ENCODE measurements at places on chromosomes 6 and 20.

DNA sequence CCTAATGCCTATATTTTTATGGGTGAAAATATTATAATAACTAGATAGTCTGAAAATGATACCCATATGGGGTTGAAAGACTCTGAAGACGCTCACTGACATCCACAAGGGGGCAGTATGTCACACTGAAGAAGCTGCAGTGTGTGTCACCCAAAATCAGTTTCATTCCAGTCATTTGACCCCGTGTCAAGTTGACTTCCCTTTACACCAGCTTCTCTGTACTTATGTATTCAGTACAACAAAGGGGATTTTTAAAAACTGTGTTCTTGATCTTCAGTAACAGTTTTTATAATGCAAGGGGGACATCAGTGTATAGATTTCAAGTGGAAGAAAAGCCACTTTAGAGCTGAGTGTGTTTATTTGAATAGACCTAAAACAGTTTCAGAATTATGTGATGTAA, 19.3 kb downstream of the FAXC start:
- peak; percentile 11 for DNase-seq

DNA sequence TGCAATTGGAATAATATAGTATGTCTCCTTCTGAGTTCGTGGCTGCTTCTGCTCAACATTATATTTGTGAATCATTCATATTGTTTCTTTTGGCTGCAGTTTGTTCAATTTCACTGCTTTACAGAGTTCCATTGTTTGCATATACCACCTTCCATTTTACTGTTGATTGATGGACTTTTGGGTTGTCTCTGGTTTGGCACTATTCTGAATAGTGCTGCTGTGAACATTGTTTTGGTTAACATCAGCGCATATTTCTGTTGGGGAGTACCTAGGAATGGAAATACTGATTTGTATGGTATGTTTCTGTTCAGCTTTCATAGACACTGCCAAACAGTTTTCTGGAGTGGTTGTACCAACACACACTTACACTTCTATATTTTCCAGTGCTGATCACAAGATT, 46.9 kb downstream of the UST start:
- DNase-seq: no peak

DNA sequence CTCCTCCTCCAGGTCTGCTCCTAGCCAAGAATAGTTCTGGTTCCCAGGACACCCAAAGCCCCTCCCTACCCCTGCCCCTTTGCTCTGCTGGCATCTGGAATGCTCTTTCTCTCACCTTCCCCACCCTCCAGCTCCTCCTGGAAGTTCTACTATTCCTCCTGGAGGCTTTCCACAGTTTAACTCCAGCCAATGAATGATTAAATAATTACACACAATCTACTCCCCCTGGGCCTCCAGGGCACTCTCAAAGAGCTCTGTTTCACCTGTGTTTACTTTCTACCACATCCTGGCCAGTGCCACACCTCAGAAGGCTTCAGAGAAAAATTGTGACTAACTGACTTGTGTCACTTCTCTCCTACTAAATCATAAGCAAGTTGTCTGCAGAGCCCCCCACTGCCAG, 36.2 kb downstream of the GCM1 start:
- DNase-seq: no peak

DNA sequence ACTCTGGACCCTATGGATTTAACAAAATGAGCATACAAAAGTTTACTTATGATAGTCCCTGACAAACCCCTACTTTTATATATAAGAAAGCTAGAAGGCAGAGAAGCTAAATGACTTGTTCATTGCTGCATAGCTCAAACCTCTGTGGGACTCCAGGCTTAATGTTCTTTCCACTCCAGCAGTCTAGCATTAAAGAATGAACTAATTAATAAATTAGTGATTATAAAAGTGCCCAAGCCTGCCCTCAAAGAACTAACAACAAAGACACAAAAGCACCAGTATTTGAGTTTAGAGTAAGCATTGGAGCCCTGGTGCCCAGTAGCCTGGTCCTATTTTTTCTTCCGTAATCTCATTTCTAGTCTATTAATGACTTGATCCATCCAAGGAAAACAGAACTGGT, 59.9 kb downstream of the LAMA4 start:
- DNase-seq: no peak

DNA sequence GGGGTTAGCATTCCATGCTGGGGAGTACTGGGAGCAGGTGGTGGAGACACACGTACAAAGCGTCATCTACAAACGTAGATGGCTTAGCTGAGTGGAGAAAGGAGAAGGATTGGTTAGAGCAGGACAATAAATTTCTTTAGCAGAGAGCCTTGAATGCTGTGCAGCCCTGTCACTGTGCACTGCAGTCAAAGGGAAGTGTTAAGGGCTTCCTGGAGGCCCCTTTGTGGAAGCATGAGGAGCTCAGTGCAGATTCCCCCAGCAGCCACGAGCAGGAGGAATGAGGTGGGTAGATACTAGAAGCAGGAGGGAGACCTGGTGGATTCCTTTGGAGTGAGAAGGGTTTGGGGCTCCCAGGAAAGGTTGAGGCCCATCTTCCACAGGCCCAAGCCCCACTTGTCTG, 6.1 kb upstream of the TREML4 start:
- no peak for DNase-seq

GRCh38 chr20:45258259-45258658, 3.9 kb upstream of the SLPI start:
- DNase-seq: no peak

GRCh38 chr6:42532038-42532669, 31.7 kb upstream of the UBR2 start:
- no peak for DNase-seq

DNA sequence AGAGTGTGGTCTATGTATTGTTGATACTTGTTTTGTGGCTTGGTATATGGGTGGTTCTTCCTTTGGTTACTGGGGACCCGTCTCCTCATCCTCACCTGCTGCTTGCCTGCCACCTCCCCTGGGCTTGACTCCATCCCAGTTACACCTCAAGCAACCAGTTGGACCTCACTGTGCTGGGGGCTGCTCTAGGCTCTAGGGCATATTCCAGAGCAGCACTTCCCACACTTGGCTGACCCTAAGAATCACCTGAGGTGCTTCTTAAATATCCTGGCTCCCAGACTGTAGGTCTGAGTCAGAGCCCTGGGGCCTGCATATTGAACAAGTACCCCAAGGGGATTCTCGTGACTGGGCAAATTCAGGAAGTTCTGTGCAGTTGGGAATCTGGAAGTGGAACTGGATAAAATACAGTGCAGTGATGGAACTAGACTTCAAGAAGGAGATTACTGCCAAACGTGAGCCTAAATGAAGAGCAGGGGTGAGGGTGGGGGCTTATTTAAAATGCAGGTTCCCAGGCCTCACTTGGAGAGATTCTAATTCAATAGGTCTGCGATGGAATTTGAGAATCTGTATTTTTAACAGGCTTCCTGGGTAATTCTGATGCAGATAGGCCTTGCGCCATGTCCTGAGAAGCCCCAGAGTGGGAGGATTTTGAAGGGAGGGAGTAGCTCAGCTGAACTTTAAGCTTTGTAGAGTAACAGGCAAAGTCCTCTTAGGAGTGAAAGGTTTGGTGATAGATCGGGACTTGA, 7.6 kb downstream of the SPATS1 start:
- no peak for DNase-seq

GRCh38 chr6:19424853-19425252, 412.3 kb upstream of the ID4 start:
- DNase-seq: no peak

- no peak for DNase-seq
Observed at GRCh38 chr20:46108435-46108841, 9.7 kb upstream of the CD40 start.

GRCh38 chr20:46767127-46767761, 57.8 kb downstream of the SLC2A10 start:
- DNase-seq: no peak

- no peak for DNase-seq
Observed at GRCh38 chr6:17705428-17705777, 1.3 kb downstream of the NUP153 start.

DNA sequence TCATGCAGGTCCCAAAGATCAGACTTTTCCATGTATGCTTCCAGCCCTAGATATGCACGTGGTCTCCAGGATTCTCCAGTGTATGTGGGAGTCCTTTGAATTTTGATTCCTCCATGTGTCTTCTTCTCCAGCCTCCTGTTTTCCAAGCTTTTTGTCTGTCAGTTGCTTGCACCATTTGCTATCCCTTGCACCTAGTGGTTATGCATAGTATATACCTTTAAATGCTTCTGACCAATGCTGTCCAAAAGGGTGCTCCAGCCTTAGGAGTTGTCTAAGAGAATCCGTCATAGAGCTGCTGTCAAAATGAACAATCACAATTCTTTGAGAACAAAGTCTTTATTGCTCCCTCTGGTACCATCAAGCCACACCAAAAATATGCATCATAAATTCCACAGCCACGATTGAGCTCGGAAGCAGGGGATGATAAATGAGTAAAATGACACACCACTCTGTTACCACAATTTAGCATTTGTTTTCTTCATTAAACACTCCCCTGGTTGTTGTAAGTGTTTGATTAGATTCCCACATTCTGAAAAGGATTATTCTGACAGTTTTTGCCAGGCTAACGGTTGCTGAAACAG, 706.2 kb upstream of the GJE1 start:
- no peak for DNase-seq

DNA sequence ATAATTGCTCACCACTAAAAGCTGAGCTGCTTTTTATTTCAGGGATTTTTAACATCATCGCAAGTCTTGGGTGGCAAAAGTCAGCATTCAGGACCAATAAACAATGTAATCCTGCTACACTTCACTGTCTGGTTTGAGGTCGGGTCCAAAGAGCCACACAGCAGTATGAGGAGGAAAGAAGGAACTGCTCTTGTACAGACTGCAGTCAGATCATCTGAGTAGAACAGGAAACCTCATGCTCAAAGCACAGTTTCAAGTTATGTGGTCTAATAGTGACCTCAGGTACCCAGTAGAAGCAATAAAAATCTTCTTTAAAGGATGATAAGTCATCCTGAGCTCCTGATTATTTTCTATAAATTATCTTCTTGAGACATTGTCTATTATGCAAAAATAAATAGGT, 211.4 kb downstream of the FUT9 start:
- no peak for DNase-seq

GRCh38 chr6:166157930-166158617, 9.6 kb downstream of the TBXT start:
- no peak for DNase-seq

DNA sequence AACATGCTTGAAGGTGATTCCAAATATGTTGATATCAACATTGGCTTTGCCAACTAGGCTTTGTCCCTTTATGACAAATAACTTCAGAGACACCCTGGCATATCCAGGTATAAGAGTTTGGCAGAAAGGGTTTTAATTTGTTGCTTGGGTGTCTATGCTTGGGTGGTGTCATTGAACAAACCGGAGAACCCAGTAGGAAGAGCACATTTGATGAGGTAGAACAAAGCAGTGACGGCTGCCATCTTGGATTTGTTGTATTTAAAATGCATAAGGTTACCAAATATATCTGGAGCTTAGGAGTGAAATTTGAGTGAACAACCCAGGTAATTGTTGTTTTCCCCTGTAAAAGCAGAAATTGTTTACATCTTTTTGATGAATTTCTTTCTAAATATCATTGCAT, 503.7 kb upstream of the JARID2 start:
- no peak for DNase-seq

DNA sequence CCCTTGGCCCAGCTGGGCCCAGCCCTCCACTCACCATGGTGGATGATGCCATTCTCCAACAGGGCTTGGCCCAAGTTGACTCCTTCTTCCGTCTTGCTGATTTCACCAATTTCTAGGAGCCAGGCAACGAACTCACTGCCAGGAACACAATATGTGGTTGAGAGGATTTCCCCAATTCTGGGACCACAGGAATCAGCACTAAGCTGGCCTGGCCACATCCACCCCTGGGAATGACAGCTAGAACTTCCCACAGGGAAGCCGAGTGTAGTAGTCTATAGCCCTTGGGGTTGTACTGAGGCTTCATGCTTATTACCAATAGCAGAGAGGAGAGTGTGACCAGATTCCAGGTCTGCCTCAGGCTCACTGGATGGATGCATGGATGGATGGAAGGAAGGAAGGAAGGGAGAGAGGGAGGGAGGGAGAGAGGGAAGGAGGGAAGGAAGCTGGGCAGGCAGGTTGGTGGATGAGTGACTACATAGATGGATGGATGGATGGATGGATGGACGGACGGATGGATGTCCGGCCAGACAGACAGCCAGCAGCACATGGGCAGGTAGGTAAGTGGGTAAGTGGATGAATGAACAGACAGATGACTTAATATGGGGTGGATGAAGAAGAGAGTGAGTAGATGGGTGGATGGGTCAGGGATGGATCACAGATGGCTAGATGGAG, 146.5 kb downstream of the PREX1 start:
- no peak for DNase-seq

DNA sequence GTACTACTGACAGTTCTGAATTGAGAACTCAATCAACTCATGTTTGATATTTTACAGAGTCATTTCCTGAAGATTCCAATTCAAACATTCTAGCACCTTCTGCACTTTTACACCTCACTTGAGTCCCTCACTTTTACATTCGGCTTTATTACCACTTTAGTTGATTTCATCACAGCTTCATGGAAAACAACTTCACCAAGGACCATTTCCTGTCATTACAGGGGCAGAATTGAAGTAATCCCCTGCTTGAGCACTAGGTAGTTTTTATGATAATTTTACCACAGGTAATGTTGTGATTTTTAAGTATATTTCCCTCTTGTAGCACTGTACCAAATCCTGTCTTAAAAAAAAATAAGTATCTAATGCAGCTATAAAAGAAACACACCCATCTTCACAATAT, 312.9 kb downstream of the BTBD9 start:
- no peak for DNase-seq

GRCh38 chr20:57678340-57678739, 31.5 kb downstream of the PMEPA1 start:
- no peak for DNase-seq

DNA sequence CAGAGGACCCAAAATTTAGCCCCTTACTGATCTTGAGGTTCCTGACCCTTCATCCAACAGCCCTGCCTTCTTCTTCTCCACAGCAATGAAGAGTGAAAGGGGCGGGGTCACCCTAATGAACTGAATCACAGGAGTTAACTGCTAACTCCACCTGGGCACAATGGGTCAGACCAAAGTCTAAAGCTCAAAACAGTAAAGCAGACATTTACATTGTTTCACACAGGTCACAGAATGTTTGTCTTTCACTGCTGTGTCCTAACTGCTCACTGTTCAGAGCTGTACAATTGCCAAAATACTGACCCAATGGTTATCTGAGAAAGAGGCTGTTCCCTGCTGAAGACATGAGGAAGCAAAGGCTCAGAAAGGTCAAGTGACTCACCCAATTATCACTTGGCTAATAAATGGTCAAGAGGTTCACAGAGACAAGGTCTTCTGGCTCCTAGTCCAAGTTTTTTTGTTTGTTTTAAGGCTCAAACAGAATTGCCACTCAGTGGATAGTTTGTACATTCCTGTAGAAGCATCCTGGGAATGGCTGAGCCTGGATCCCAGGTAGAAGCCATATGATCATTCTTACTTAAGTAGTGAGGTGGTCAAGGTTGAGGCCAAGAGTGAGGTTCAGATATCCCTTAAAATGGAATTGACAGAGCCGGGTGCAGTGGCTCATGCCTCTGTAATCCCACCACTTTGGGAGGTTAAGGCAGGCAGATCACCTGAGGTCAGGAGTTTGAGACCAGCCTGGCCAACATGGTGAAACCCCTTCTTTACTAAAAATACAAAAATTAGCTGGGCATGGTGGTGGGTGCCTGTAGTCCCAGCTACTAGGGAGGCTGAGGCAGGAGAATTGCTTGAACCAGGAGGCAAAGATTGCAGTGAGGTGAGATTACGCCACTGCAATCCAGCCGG, 35.1 kb upstream of the FAM83C start:
- no peak for DNase-seq

- DNase-seq: no peak
Observed at GRCh38 chr6:84086545-84087429, 53.2 kb downstream of the MRAP2 start.
